ENCODE measurements at places on chromosomes 11 and 22.
A peak's percentile ranks its signal among the peaks of the same experiment; 100 is the strongest.

DNA sequence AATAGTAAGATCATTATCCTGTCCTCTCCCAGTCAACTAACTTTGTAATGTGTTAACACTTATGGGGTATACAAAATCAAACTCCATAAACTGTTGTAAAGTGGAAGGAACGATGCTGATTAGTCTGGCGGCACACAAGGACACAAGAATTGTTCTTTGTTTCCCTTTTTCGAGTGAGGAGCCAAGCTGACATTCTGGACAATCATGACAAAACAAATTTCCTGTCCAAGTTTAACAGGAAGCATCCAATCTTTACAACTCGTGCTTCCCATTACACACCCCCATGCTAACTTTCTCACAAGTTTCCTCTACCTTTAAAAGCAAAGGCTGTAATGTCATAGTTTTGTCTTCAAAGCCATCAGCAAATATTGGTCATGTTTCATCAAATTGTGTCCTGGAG, 20.4 kb upstream of the LDLRAD3 start:
- no peak for DNase-seq

DNA sequence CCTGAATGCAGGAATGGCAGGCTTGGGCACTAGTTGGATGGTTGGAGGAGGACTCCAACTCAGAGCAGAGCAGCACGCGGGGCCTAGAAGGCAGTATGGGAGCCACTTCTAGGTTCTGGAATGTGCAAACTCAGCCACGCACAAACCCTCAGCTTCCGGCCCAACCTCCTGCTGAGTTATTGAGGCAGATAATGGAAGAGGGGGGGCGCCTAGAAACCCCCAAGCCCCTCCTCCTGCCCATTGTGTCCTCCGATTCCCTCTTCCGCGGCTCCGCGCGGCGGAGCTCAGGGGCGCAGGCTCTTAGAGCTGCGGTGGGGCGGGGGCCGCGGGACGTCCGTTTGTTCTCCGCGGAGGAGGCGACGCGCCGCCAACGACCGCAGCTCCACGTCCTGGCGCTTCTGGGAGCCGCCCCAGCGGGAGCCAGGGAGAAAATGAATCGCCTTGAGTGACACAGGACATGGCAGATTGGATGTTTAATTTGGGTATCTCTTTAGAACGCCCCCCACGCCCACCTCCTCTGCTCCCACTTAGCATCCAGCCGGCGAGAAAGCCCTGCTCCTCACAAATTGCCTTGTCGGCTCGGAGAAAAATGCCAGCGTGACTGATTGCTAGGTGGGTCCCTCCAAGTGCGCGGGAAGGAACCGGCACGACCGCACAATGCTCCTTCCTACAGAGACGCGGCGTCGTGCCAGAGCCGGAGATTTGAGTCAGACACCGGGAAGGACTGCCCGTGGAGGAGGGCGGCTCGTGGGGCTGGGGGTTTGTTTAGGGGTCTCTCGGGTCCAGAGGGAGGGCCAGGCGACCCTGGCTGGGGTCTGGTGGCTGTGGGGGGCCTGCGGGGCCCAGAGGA, 144.6 kb downstream of the NECTIN1 start:
- peak; percentile 90 for DNase-seq

GRCh38 chr11:58059007-58059350, 28.2 kb downstream of the OR6Q1 start:
- DNase-seq: peak; percentile 43

DNA sequence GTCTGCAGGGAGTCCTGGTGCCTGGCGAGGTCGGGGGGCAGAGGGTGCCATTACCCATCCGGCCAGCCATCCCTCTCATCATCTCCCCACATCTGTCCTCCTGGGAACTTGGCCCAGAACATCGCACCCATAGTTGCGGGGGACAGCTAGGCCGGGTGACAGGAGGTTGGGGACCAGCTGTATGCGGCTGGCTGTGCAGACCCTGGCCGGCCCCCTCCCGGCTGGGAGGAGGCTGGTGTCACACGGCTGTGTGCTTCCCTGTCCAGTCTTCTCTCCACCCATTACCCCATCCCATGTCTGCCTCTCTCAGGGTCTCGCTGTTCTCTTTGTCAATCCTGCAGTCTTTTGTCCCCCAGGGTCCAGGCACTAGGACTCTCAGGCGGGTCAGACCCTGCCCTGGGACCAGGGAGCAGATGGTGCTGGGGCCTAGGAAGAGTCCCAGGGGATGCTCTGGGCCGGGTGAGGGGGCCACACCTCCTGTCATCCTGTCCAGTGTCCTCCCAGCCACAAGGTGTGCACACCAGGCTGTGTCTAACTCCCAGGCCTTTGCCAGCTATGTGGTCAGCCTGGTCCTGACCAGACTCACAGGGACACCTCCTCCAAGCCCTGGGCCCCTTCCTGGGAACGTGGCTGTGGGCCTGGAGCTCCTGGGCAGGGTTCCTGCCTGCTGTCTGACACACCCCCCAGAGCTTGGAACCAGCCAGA, 6.4 kb upstream of the TBX1 start:
- no peak for DNase-seq

DNA sequence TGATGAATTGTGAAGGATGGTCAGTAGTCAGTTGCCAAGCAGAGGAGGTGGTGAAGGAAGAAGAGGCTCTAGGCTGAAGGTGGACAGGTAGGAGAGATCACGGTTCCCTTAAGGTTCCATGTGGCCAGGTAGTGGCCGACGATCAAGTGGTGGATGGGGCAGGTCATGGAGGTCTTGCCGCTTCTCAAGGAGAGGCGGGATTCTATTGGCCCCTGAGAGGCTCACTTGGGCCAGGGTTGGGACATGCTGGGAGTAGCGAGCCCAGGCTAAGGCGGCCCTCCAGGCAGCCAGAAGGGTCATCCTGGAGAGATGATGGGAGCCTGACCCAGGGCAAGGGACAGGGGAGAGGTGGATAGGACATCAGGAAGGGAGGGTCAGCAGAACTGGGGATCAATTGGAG, 20.9 kb upstream of the TMPRSS4 start:
- DNase-seq: no peak

GRCh38 chr11:22922672-22923071, 62.4 kb upstream of the CCDC179 start:
- no peak for DNase-seq

DNA sequence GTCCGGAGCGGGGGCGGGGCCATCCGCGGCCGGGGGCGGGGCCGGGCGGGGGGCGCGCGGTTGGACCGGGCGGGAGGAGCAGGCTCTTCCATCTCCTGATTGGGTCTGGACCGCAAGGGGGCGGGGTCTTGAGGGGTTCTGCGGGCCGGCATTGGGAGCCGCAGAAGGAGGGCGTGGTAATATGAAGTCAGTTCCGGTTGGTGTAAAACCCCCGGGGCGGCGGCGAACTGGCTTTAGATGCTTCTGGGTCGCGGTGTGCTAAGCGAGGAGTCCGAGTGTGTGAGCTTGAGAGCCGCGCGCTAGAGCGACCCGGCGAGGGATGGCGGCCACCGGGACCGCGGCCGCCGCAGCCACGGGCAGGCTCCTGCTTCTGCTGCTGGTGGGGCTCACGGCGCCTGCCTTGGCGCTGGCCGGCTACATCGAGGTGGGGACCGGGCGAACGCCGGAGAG, at the start of gene APLP2:
Gene APLP2, plus strand, starts transcription at position 236 of the 450 bp plus-strand sequence. Its CDS starts 84 bp downstream, at position 320.
- DNase-seq: peak; percentile 99

DNA sequence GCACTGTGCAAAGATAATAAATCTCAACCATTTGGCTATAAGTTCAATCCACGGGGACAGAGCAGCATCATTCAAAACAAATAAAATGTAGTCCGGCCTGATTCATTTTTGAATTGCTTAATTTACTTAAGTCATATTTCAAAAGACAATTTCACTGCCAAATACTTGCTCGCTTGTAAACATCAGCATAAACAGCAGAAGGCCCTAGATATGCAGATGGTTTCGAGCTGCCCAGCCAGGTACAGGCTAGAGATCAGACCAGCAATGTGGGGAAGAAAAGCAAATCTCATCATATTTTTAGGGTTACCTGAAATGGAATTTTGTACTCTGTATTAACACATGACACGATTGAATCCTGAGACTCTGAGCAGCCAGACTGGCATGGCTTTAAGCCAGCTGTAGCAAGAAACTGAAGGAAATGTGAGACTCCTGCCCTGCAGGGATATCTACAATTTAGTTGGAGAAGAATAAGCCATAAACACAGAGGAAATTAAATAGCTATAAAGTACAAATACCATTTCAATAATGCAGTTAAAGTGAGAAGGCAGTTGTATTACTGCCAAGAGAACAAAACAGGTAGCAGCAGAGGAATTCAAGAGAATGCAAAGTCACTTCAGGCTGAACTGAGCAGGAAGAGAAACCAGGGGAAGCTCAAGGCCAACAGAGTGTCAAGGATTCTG, 440.3 kb downstream of the ETS1 start:
- DNase-seq: no peak

DNA sequence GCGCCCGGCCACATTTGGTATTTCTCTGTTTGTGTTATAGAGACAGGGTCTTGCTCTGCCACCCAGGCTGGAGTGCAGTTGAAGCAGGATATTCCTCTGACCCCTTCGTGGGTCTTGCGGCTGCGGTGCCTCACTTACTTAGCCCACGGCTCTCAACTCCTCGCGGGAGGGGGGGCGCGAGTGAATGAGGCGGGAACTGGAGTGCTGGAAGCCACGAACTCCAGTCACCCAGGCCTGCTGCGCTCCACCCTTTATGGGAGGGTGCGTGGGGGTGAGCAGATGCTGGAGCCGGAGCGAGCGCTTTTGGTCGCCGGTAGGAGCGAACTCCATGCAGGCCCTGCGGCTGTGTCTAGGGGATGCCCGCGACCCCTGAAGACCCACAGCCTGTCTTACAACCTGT, 1.8 kb downstream of the C11orf54 start:
- DNase-seq: no peak

GRCh38 chr11:45216901-45217300, 69.2 kb downstream of the SYT13 start:
- DNase-seq: no peak

- peak; percentile 12 for DNase-seq
These were observed 714.7 kb upstream of the TENM4 start for GRCh38 chr11:80155412-80156017.

DNA sequence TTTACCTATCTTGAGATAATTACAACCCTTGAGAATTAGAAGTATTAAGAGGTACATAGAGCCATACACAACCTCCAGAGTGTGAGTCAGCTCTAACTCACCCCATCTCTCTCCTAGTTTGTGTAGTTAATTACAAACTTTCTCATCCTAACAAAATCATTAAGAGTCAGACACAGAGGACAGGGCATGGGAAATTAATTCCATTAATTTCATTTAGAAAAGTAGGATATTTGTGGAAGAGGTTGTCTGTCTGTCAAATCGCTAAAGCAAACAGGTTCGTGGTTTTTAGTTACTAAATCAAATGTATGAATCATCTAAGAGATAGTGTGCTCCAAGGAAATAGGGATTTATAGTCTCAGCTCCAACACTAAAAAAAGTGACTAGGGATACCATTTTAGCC, 1261.4 kb upstream of the TENM4 start:
- no peak for DNase-seq

GRCh38 chr11:42593441-42593840, 718.4 kb upstream of the API5 start:
- no peak for DNase-seq

GRCh38 chr11:44709966-44710365, 16.8 kb upstream of the TSPAN18 start:
- DNase-seq: no peak

All from neuronal stem cell (in vitro differentiated cells).